T-cell (primary cell): ENCODE measurements at places on chromosomes 5 and 9.

- DNase-seq, result peak; percentile 10
Observed at GRCh38 chr9:81687521-81688261, 1.7 kb downstream of the TLE1 start.

- DNase-seq, result no peak
Observed at GRCh38 chr9:117795271-117795670, 91.1 kb downstream of the TLR4 start.

DNA sequence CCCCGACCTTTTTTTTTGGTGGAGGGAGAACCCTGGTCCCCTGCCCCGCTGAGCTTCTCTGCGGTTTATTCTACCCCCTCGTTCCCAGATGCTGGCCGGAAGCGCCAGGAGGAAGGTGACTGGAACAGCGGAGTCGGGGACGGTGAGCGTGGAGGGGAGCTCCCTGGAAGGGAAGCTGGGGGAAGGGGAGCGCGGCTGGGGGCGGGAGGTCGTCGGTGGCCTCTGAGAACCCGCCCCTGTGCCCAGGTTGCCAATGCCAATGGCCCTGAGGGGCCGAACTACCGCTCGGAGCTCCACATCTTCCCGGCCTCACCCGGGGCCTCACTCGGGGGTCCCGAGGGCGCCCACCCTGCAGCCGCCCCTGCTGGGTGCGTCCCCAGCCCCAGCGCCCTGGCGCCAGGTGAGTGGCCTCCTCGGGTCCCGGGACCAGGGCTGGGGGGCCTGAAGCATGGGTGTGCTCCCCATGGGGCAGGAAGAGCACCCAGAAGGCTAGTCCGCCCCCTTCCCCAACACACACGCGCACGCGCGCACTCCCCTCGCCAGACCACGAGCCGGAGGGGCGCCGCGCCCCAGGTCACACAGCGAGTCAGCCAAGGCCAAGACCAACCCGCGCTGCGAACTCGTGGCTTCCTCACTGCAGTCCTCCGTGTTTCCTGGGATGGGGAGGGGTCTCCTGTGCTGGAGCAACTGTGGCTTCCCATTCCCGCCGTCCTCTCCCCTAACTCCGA, 10.6 kb downstream of the MYOZ3 start:
- DNase-seq, result peak; percentile 13

GRCh38 chr5:125004009-125004408, 257.6 kb upstream of the ZNF608 start:
- DNase-seq, result no peak

DNA sequence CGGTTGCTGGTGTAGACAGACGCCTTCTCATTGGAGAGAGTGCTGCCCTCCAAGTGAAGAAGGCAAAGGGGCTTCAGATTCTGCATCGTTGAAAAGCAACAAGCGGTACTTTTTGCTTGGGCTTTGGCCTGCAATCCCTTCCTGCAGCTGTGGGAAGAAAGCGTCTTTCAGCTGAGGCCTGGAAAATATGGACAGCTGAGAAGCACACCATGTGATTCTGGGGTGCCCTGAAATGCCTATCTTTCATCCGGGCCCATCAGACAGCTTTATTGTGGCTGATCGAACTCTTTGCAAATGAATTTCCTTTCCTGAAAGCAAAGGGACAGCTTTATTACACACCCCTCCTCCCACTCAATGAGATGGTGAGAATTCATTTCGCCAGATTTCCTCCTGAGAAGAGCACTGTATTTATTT, 74.0 kb downstream of the NSG2 start:
- DNase-seq, result no peak

GRCh38 chr9:125649826-125650225, 57.2 kb downstream of the MAPKAP1 start:
- DNase-seq, result no peak

DNA sequence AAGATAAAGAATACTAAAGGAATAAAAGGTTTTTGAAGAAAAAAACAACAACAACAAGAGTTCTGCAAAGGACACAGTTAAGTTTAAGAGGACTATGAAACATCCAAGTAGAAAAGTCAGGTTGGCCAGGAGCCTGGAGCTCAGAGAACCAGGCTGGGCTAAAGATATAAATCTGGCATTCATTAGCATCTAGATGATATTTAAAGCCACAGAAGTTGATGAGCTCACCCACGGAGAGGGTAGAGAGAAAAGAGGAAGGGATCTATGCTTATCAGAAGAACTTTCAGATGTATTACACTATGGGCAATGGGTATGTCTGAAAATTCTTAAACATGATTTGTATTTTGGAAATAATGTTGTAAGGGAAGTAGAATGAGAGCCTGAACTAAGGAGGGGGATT, 9.9 kb downstream of the MIER3 start:
- DNase-seq, result no peak

DNA sequence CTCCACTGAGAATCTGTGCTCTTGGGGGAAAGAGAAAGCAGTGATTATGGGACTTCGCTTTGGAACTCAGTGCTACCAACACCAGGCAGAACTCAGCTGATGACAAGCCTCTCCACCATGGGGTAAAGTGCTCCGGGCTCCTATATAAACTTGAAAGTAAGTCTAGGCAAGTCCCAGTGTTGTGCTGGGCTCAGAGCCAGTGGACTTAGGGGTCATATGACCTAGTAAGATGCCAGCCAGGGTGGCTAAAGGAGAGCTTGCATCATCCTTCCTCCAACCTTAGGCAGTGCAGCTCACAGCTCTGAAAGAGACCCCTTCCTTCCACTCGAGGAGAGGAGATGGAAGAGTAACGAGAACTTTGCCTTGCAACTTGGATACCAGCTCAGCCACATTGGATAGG, 35.1 kb upstream of the FREM1 start:
- DNase-seq, result no peak

GRCh38 chr9:127531676-127532075, 80.4 kb downstream of the LRSAM1 start:
- DNase-seq, result no peak

- DNase-seq, result no peak
Observed at GRCh38 chr5:137731176-137731575, 4.7 kb downstream of the KLHL3 start.

GRCh38 chr5:68230285-68230684, 14.7 kb downstream of the PIK3R1 start:
- no peak for DNase-seq

- DNase-seq, result no peak
Observed at GRCh38 chr9:91187965-91188344, 173.8 kb downstream of the AUH start.

- DNase-seq, result no peak
Observed at GRCh38 chr5:4544049-4544670, 596.0 kb upstream of the ADAMTS16 start.

GRCh38 chr5:50711280-50711679, 44.8 kb downstream of the PARP8 start:
- DNase-seq, result peak; percentile 48

DNA sequence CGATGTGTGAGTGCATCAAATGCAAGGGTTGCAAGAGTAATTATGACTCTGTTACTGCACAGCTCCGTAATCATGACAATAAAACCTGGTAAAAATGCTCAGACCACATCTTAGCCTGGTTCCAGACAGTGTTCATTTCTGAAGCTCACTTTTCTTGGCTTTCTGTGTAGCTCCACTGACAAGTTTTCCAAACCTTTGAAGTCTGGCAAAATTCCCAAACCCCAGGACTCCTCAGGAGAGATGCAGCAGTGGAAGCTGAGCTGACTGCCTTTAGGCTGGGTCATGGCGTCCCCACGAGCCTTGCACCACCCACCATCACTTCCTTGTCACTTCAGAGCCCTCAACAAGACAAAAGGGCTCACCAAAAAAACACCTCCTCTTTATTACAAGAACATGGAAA, 131.6 kb upstream of the TAS2R1 start:
- no peak for DNase-seq

GRCh38 chr9:115690786-115691496, 462.6 kb upstream of the PAPPA start:
- DNase-seq, result no peak

- no peak for DNase-seq
Observed at GRCh38 chr9:16884952-16885513, 14.6 kb upstream of the BNC2 start.

GRCh38 chr5:131068893-131069643, 96.0 kb downstream of the HINT1 start:
- peak; percentile 42 for DNase-seq

DNA sequence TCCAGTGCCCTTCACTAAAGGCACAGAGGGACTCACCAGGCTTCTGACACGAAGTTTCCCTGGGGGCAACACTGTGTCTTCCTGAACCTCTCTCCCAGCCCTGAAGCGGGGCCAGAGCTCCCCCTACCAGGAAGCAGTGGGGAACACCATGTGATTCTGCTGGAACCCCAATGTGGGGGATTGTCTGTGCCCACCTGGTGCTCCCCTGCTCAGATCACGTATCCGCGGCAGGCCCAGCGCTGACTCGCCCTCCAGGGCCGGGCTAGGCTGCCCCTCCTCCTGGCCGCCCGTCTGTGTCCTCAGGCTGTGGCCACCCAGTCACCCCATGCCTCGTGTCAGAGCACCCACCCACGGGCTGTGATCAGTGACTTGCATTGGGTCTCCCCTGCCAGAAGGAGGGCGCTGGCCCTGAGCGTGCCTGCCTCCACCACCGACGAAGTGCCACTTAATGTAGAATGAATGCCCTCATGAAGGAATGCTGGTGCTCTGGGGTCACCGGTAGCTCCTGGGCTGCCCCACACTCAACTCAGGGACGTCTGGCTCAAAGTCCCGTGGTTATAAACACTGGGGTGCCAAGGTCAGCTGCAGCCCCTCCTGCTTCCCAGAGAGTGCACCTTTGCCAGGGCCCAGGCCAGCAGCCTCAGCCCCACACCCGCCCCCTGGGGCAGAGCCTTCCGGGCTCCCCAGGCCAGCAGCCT, 22.1 kb downstream of the SARDH start:
- DNase-seq, result no peak

DNA sequence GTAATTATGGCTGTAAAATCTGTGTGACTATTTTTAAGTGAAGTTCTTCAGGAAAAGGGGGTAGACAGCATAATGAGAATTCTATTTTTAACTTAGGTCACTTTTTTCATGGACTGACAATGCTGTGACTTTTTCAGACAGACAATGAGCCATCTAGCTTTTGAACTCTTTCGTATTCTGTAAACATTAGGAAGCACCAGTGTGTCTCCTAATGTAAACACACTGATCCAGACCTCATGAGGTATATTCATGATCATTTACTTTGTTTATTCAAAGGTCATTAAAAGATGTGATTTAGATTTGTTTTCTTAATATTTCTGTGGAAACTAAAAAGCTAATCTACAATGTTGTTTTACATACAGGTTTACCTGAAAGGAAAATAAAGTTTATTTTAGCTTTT, 352.6 kb downstream of the ADGRV1 start:
- DNase-seq, result no peak

GRCh38 chr9:117739624-117740347, 35.6 kb downstream of the TLR4 start:
- DNase-seq, result no peak

DNA sequence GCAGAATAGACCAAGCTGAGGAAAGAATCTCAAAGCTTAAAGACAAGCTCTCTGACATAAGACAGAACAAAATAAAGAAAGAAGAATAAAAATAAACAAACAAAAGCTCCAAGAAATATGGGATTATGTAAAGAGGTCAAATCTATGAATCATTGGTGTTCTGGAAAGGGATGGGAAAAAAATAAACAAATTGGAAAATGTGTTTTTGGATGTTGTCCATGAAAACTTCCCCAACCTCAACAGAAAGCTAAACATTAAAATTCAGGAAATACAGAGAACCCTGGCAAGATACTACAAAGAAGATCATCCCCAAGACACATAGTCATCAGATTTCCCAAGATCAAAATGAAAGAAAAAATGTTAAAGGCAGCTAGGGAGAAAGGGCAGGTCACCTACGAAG, 662.0 kb upstream of the CDH18 start:
- no peak for DNase-seq

DNA sequence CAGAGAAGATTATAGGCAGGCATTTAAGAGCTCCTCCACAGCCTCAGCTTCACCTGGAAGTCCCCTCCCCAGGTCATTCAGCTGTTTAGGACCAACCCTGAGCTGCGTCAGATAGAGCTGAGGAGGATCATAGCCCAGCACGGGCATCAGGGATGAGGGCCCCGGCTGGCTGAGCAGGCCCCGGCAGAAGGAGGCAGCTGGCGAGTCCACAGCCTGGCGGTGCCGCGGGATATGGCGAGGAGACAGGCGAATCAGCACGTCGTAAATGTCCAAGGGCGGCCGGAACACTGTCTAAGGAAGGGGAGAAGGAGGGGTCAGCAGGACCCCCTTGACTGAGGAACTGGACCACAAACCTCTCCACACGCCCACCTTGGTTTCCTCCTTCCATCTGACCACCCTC, 10.6 kb downstream of the NOL6 start:
- DNase-seq, result no peak

DNA sequence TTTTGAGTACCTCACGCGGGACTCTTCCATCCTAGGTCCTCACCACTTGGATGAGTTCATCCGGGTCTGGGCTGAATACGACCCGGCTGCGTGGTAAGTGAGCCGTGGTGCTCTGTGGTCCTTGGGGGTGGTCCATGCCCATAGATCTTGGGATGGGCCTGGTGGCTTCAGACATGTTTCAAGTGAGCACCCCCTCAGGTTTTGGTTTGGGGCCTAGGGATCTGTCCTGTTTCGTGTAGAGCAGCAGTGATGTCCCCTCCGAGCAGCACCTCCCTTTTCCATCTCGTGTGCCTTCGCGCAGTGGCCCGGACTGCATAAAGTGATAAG, 218.9 kb downstream of the CACNA1B start:
- no peak for DNase-seq

- no peak for DNase-seq
Observed at GRCh38 chr9:8757881-8758280, 958.3 kb upstream of the DMAC1 start.

GRCh38 chr5:154557548-154557947, 79.5 kb upstream of the HAND1 start:
- DNase-seq, result no peak

DNA sequence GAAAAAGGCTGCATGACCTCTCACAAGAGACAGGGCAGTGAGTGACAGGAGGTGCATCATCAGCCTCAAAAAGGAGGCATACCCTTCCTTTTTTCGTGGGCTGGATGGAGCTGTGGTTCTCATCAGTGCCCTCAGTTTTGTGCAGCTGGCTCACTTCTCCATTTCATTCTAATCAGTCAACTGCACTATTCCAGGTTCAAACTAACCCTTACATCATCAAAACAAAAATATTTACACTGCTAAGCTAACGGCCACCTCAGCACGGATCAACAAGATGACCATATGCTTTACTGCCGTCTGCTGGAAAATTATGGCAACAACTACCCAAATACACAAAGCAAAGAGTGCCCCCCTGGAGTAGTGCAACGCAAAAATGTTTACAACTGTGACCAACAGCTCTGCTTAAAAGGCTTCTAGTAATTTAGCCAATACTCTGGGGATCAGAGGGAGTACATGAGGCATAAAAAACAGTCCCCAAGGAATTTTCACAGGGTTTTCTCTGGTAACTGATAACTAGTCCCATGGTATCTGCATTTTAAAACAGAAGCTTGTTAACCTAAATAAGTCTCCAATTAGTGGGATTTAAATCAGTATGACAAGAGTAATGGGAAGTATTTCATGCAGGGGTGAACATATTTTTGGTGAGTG, 10.8 kb downstream of the KCNV2 start:
- no peak for DNase-seq

DNA sequence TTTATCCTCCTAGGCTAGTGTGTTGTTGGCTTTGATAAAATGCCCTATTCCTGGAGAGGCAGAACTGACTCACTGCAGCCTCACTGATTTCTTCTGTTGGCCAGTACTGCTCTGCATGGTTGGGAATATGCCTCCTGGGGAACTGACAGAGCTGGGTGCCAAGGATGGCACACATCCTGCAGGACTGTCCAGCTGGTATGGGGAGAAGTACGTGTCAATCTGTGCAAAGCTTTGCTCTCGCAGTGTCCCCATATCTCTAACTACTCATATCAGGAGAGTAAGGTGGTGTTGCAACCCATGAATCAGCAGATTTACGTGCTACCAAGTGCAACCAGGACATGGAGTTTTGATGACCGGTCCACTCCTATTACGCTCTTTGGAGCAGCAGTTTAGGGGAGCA, 74.7 kb downstream of the TEK start:
- no peak for DNase-seq
